ENCODE measurements at places on chromosomes 2 and 18.

- no peak for DNase-seq
These were observed 173.5 kb downstream of the ALK start for GRCh38 chr2:29747786-29748470.

GRCh38 chr2:98457045-98457696, 12.5 kb downstream of the INPP4A start:
- DNase-seq, result no peak

GRCh38 chr2:1940679-1941078, 196.4 kb upstream of the PXDN start:
- DNase-seq, result no peak

GRCh38 chr2:134838143-134838620, at the start of gene ACMSD:
Gene ACMSD (plus strand): TSS chr2:134838616. CDS start chr2:134838683, 67 bp downstream.
- DNase-seq, result no peak

GRCh38 chr2:113240915-113241911, 37.5 kb downstream of the PAX8 start:
- DNase-seq, result peak; percentile 44

- no peak for DNase-seq
These were observed 368.5 kb upstream of the NT5C1B start for GRCh38 chr2:18957909-18958308.
